ENCODE measurements at places on chromosomes 16 and 17.

- no peak for DNase-seq
Measured at GRCh38 chr17:14840616-14841231, 424.4 kb downstream of the PMP22 start.

GRCh38 chr16:88516601-88517061 lies 53.6 kb upstream of the ZC3H18 start:
- no peak for DNase-seq

DNA sequence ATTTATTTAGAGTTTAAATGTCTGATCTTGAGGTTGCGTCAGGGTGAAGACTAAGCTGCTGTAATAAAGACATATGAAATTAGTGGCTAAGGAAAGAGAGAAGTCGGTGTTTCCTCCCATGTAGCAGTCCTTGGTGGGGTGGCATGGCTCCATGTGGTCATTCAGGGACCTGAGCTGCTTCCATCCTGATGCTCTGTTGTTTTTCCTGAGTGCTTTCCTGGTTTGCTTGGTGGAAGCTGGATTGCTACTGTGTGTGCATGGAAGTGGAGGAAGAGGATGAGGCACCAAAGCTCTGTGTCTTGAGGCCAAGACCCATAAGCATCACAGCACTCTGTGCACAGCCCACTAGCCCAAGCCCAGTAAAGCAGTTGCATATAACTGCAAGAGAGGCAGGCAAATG lies 241.8 kb upstream of the CACNG5 start:
- DNase-seq, result no peak

GRCh38 chr16:76524769-76525168 lies 247.6 kb downstream of the CNTNAP4 start:
- DNase-seq, result no peak

- no peak for DNase-seq
Measured at GRCh38 chr16:25877103-25877502, 185.3 kb downstream of the HS3ST4 start.

- DNase-seq, result no peak
Measured at GRCh38 chr17:21313320-21313719, 28.8 kb downstream of the MAP2K3 start.

DNA sequence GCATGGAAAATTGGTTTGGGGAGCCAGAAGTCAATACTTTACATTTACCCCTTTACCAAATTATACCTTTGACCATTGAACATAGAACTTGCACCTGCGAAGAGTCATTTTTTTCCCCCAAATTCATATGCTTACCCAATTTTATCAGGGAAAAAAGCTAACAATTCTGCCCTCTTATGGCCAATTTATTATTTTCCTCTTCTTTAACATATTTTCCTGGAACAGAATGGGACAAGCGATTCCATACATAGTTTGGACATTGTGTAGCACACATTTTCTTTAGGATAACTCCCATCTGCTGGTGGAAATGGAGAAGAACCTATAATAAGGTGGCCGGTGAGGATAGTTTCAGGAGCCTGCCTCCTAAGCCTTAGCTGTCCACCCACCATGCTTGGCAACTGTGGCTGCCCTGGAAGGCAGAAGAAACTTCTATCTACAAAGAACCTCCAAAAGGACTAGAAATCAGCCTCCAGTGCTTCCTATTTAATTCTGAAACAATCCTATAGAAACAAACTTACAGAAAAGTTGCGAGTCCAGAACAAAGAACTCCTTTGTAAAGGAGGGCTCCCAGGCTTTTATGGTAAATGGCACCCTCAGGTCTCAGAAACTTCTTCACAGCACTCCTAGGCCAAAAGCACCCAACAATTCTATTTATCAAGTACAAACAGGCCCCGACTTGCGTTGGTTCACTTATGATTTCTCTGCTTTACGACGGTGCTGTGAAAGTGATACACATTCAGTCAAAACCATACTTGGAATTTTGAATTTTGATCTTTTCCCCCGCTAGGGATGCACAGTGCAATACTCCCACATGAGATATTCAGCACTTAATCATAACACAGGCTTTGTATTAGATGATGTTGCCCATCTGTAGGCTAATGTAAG lies 64.1 kb upstream of the CACNG4 start:
- no peak for DNase-seq

DNA sequence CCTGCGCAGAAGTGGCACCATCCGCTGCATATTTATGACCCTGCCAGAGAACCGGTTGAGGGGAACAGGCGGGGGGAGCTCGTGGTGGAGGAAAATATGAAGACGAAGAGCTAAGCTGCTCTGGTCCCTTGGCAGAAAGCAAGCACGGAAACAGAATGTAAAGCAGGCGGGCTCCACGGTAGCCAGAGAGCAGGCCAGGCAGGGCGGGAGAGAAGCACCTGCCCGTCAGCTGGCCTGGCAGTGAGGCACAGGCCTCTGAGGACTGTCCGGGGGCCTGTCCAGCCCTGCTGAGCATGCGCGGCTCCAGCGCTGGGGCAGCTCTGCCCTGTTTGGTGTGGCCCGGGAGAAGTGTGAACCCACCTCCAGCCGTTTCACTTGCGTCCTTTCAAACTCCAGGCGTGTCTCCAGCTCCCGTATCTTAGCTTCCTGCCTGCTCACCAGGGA lies 46.7 kb downstream of the PIPOX start:
- DNase-seq, result no peak

- DNase-seq, result no peak
Measured at GRCh38 chr16:54748611-54749190, 182.0 kb upstream of the IRX5 start.

- no peak for DNase-seq
Measured at GRCh38 chr17:58615768-58616659, 75.8 kb downstream of the TEX14 start.

- DNase-seq, result no peak
Measured at GRCh38 chr17:71615820-71616219, 505.0 kb upstream of the SOX9 start.
